Kasumi-1 (cell line): ENCODE measurements at places on chromosomes 12 and 14.

GRCh38 chr12:59075968-59076490 lies 155.7 kb upstream of the LRIG3 start:
- no peak for DNase-seq

DNA sequence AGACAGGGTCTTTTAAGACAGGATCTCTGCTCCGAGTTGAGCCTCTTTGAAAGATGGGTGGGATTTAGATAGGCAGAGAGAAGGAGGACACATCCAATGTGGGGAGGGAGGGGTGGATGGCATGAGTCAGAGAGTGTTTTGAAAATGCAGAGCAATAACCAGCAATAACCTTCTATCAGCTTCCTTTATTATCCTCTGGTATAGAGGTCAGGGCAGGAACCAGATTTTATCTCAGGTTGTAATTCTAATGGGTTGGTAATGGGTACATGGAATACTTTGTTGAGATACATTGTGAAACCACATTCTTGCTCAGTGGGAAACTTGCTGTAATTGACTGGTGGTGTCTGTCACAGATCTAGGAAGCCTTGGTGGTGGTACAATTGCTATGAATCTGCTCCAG lies 37.6 kb upstream of the CCDC63 start:
- no peak for DNase-seq

DNA sequence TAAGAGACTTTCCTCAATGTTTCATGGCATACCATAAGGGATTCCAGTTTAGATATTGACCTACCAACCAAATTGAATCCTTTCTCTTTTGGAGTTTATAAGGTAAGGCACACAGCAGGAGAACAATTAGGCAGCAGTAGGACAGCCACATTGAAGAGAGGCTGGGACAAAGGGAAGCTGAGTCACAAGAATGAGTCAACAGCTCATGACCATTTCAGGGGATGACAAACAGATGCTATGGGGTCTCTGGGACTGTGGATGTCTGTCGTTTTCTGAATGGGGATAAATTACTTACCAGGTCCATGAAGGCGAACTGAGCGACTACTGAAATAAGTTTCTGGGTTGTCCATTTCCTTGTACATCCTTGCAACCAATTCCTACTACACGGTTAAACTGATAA lies 48.6 kb upstream of the E2F7 start:
- no peak for DNase-seq

DNA sequence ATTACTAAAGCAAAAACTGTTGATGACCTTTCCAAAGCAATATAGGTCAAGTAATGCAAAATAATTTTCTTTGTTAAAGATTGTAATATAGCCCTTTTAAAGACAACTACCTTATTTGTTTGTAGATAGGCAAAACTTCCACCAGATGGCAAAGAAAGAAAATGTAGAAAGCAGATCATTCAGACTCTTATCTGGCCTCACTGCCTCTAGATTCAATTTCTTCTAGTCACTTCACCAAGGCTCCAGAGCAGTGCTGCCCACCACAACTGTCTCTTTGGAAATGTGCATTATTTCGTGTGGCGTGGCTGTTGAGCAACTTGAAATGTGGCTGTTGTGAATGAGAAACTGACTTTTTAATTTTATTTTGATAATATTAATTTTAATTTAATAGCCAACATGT lies 127.1 kb downstream of the ITPR2 start:
- DNase-seq = no peak

GRCh38 chr12:128745772-128746689 lies 77.7 kb downstream of the SLC15A4 start:
- DNase-seq = no peak

DNA sequence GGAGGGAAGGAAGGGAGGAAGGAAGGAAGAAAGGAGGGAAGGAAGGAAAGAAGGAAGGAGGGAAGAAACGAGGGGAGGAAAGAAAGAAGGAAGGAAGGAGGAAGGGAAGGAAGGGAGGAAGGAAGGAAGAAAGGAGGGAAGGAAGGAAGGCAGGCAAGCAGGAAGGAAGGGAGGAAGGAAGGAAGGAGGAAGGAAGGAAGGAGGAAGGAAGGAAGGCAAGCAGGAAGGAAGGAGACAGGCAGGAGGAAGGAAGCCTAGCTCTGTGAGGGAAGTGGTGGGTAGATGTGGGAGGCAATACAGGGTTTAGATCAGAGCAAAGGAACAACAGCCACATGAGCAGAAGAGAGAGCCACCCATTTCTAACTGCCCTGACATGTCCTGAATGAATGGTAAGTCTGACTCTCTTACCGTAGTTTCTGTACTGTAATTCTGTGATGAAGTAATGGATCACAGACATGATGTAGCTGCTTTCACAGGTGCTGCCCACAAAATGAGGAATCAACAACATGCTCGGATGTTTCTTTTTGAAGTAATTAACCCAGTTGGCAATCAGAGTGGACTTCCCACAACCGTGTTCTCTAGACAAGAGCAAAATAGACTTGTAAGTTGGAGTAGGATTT lies 24.4 kb upstream of the HSP90B1 start:
- DNase-seq = no peak

- DNase-seq = no peak
Measured at GRCh38 chr12:90170740-90171139, 462.1 kb upstream of the ATP2B1 start.

GRCh38 chr14:38255408-38255672 lies 553 bp downstream of the CLEC14A start:
- DNase-seq = no peak

DNA sequence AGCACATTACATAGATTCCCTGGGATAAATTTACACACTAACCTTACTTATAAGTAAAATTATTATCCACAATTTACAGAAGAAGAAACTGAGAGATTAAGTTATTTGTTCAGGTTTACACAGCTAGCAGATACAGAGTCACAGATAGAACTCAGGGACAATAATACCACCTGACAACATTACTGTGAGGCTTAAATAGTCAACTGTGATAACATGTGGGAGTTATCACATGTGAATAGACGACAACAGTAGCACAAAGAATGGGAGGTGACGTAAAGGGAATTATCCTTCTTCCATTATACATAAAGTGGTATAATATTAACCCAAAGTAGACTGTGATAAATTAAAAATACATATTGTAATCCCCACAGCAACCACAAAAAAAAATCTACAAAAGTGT lies 6.2 kb upstream of the SPIC start:
- no peak for DNase-seq

- no peak for DNase-seq
Measured at GRCh38 chr12:46958599-46959290, 120.7 kb upstream of the PCED1B start.

- DNase-seq = no peak
Measured at GRCh38 chr12:113894697-113895096, 71.4 kb downstream of the RBM19 start.

DNA sequence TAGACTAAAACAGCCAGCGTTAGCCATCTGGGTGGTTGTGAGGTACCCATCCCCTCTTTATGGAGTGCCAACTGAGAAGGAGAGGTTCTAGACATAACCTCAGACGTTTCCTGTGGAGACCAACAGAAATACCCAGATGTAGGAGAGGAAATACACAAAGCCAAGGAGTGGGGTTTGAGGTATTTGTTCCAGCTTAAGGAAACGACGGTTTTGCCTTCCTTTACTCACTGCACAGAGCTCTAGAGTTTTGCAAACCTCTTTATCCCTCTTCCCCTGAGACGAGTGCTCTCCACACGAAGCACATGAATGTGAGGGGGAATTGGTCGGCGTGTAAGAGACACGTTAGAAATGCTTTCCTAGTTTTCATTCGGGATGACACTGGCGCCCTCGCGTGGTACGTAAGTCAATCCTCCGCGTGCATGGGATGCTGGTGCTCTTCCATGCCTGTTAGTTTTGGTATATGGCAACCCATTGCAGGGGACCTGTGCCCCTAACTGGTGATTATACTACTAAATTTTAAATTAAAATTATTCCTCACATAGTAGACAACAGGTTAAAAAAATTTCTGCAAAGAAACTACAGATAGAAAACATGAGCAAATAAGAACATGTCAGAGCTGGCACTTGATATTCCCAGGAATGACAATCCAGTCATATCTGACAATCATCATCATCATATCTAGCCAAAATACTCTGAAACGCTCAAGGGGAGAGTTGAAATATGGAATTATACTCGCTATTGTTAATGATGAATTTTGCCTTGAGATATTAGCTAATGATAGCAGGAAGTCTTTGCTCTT lies 121.7 kb downstream of the PPM1H start:
- peak; percentile 88 for DNase-seq

DNA sequence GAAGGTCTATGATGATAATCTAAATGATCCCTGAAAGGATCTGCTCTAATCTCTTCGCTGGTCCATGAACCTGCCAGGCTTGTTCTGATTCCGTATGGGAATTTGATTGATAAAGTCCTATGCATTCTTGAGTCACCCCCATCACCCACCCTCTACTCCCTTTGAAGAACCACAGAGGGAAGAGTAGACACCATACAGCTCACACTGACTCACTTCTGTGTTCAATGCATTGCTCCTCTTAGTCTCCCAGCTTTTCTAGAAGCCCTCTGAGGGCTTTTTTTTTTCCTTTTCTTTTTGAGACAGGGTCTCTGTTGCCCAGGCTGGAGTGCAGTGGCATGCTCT lies 18.5 kb upstream of the GPRC5A start:
- no peak for DNase-seq
